Effector memory CD4-positive, alpha-beta T cell (primary cell): ENCODE measurements at places on chromosomes 4 and X.

DNA sequence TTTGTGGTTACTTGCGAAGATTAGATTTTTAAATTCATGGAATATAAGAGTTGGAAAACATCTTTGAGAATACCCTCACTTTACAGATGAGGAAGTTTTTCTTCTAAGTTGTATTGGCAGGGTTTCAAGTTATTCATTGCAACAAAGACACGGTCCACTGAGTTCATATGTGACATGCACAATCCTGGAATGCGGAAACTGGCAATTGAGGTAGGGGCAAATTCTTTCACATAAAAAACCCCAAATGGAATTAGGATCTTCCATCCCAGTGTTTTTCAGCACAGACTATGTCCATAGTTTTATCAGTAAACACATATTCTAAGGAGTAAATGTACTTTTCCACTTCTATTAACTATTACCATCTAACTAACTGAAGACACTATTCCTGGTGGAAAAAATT, 81.8 kb upstream of the NAP1L5 start:
- no peak for DNase-seq

- DNase-seq, result no peak
Measured at GRCh38 chr4:169645627-169646026, 25.2 kb downstream of the CLCN3 start.

DNA sequence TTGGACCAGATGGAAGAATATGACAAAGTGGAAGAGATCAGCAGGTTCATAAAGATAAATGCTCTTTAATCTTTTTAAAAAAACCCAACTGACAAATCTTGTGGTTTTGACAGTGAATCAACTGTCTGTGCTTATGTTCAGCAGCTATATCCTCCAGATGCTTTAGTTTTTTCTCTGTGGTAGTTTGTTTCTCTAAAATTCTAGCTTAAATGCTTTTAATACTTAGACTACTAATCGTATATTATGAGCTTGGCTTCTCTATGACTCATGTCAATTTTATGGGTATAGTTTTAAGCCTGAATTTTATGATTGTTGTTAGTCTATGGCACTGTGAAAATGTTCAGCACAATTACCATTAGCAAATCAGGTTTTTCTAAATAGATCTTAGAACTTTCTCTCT, 12.9 kb downstream of the HHIP start:
- DNase-seq, result no peak

DNA sequence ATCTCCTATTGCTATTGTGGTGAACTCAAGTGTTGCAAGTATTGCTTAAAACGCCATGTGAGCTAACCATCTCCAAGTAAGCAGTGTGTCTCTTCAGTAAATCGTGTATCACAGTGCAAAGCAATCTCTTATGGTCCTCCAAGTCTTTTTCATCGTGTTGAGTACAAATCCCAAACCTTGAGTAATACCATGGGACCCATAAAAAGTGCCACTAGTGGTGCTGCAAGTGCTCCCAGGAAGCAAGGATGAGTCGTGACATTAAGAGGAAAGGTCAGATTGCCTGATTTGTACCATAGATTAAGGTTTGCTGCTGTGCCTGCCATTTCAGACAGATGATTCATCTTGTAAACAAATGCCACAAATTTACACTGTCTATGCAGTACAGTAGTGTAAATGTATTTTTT, 66.9 kb upstream of the BMPR1B start:
- no peak for DNase-seq

- no peak for DNase-seq
Measured at GRCh38 chr4:7862561-7863192, 77.0 kb downstream of the AFAP1 start.

DNA sequence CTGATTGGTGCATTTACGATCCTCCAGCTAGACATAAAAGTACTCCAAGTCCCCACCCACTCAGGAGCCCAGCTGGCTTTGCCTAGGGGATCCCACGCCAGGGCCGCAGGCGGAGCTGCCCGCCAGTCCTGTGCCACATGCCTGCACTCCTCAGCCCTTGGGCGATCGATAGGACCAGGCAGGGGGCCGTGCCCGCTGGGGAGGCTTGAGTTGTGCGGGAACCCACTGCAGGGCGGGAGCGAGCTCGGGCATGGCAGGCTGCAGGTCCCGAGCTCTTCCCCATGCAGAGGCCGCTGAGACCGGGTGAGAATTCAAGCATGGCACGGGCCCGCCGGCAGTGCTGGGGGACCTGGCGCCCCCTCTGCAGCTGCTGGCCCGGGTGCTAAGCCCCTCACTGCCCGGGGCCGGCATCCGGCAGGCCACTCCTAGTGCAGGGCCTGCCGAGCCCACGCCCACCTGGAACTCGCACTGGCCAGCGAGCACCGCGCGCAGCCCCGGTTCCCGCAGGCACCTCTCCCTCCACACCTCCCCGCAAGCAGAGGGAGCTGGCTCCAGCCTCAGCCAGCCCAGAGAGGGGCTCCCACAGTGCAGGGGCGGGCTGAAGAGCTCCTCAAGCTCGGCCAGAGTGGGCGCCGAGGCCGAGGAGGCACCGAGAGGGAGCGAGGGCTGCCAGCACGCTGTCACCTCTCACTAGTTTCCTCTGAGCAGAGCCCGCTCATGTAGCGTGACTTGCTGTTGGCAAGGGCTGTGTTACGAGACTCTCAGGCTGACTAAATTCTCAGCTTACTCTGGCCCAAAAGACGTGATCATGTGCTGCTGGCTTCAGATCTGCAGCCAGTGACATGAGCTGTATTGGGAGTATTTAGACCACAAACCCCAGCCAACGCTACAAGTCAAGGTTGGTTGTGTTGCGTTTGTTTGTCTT, 87.5 kb downstream of the TRAPPC11 start:
- no peak for DNase-seq

DNA sequence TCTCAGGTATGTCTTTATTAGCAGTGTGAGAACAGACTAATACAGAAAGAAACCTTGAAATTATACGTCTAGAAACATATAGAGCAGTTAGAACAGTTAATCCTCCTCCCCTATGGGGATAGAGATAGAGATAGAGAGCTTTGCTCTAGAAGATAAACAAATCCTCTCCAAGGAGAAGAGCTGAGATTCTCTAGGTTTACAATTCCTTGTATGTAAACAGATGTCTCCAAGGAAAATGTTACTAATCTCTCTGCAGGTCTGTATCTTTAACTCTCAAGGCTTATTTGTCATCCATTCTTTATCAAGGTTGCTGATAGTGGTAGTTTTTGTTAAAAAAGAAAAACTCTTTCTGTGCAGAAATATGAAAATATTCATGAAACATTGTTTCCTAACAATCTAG, 282.1 kb upstream of the GIMD1 start:
- DNase-seq, result no peak

- DNase-seq, result no peak
Measured at GRCh38 chr4:82711158-82711785, 87.3 kb downstream of the SCD5 start.

- no peak for DNase-seq
Measured at GRCh38 chr4:165198329-165198728, 9.0 kb upstream of the KLHL2 start.
